ENCODE measurements at places on chromosomes 13 and 19. TPM values are rescaled to one million over a fixed set of nuclear protein-coding genes. Genes with fewer than 3 reads are reported as not detected.

DNA sequence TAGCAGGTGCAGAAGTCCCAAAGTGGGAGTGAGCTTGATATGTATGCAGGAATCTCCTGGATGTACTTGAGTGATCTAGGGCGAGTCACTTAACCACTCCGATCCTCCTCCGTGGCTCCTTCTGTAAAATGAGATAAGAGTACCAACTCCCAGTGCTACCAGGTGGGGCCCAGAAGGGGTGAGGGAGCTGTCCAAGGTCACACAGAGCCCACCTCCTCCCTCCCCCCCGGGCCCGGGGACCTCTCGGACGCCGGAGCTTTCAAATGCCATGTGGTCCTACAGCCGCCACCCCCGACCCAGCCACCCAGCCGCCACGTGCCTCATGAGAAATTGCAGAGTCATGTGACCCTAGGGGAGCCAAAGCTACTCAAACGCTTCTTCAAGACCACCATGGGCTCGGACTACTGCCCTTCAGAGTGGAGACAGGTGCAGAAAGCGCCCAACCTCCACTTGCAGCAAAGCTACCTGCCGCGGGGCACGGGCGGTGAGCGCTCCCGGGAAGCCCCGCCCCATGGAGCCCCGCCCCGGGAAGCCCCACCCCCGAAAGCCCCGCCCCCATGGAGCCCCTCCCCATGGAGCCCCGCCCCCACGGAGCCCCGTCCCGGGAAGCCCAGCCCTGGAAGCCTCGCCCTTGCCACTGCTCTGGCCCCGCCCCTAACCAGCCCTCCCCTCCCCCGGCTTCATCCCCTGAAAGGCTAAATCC, 10.1 kb upstream of the ZNF358 start:
- peak; percentile 95 for DNase-seq
- H3K27ac ChIP-seq: no peak overlapping the region
- no peaks in the 10 kb centered on the region for H3K27me3 ChIP-seq
- H3K4me3 ChIP-seq: peak overlapping the region; percentile 13
- H3K4me1 ChIP-seq: no peaks in the 10 kb centered on the region

DNA sequence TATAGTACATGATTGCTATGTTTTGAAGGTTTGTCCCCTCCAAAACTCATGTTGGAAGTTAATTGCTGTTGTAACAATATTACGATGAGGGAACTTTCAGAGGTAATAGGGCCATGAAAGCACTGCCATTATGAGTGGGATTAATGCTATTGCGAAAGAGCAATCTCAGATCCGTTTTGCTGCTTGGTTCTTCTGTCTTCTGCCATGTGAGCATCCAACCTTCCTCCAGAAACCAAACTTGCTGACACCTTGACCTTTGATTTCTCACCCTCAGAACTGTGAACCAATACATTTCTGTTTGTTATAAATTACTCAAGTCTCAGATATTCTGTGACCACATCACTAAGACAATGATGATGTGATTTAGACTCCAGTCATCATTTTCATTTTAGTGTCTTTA, 2590.9 kb downstream of the PCDH9 start:
- H3K4me1 ChIP-seq: no peaks in the 10 kb centered on the region
- no peak overlapping the region for H3K27ac ChIP-seq
- no peak overlapping the region for H3K4me3 ChIP-seq
- no peaks in the 10 kb centered on the region for H3K36me3 ChIP-seq

The ZNF98 gene
- polyA plus RNA-seq: not detected

The CD70 gene
- polyA plus RNA-seq: 142 TPM
